Cerebellum (tissue), 4 donors: ENCODE measurements at places on chromosomes 2 and 18.
A peak's percentile ranks its signal among the peaks of the same experiment; 100 is the strongest.

DNA sequence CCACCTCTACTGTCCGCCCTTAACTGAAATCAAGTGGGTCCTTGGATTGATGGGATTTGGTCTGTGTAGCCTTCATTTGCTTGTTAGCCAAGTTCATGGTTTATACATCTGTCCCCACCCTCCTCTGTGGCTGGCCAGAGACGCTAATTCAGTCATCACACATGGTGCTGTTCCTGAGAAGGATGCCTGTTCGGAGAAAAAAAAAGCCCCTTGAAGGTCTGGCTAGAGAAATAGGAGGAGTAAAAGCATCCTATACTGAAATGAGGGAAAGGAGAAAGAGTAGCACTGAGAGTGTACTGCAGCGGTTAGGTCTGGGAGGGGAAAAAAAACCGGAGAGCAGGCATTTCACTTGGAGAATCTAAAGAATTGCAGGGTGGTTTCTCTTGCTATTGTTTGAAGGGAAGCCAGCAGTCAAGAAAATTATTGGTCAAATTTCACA is 180.6 kb upstream of the EPAS1 start:
- no peak for DNase-seq

GRCh38 chr2:194495046-194495445 is 1162.0 kb upstream of the SLC39A10 start:
- no peak for DNase-seq

GRCh38 chr18:68455229-68455603 is 259.7 kb downstream of the TMX3 start:
- DNase-seq, result no peak

DNA sequence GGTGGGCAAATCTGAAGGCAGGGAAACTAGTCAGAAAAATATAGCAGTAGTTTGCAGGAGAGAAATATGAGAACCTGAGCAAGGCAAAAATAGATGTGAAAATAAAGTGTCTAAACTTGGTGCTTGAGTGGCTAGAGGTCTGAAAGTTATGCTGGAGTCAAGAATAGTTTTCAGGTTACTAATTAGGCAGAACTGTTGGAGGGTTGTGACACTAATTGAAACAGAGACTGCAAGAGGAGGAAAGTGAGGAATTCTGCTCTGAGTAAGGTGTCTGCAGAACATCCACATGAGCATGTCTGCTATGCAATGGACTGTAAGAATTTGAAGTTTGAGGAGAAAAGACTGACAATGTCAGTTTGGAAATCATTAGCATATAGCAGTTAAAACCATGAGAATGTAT is 444.0 kb upstream of the LRRTM1 start:
- no peak for DNase-seq

GRCh38 chr18:74190086-74190485 is 41.8 kb downstream of the TIMM21 start:
- no peak for DNase-seq

GRCh38 chr2:66134138-66134701 is 300.7 kb upstream of the MEIS1 start:
- no peak for DNase-seq

DNA sequence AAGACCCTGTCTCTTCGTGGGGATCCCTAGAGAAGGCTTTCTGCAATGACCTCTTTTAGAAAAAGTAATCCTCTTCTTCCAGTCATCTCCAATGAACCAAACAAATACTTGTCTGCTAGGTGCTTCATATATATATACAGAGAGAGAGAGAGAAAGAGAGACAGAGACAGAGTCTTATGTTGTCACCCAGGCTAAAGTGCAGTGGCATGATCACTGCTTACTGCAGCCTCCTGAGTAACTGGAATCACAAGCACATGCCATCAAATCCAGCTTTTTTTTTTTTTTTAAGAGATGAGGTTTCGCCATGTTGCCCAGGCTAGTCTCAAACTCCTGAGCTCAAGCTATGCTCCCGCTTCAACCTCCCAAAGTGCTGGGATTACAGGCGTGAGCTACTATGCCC is 18.6 kb upstream of the PKDCC start:
- no peak for DNase-seq

DNA sequence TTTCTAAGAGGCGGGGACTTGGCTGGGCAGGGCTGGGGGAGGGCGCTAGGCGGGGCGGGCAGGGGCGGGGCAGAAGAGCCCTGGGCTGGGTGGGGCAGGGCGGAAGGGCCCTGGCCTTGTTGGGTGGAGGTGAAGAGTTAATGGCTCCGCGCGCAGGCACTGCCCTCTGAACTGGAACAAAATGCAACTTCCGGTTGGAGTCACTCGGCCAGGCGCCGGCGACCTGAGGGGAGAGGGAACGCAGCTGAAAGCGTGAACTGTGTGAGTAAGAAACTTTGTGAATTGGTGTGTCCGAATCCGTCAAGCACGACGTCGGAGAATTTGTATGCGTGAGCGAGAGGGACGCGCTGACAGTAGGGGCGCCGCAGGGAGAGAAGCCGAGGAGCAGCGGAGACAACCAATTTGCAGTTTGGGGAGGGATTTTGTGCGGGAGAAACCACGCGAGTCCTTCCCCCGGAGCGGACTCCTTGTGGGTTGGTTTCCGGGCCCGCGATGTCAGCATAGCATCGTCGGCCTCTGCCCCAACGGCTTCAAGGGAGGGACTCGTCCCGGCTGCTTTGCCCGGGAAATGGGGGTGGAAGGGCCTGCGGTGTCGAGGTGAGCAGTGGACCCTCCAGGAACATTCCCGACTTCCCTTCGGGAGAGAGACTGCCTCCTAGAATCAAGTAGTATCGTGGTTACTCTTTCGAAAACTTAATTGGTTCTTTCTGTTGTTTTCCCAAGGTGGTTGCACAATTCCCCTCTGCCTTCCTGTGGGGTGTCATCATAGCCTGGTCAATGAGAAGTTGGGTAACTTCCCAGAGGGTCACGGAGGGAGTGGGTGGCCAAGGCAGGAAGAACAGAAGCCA is at the start of gene TANK:
TANK (plus strand) TSS at position 203 of the 848 bp plus-strand sequence. CDS start 19,235 bp downstream, outside the sequence.
- peak; percentile 92 for DNase-seq

GRCh38 chr2:238240757-238241711 is 1.2 kb upstream of the HES6 start:
- DNase-seq, result peak; percentile 78

- peak; percentile 50 for DNase-seq
Observed at GRCh38 chr2:235957251-235957650, 210.9 kb downstream of the GBX2 start.

DNA sequence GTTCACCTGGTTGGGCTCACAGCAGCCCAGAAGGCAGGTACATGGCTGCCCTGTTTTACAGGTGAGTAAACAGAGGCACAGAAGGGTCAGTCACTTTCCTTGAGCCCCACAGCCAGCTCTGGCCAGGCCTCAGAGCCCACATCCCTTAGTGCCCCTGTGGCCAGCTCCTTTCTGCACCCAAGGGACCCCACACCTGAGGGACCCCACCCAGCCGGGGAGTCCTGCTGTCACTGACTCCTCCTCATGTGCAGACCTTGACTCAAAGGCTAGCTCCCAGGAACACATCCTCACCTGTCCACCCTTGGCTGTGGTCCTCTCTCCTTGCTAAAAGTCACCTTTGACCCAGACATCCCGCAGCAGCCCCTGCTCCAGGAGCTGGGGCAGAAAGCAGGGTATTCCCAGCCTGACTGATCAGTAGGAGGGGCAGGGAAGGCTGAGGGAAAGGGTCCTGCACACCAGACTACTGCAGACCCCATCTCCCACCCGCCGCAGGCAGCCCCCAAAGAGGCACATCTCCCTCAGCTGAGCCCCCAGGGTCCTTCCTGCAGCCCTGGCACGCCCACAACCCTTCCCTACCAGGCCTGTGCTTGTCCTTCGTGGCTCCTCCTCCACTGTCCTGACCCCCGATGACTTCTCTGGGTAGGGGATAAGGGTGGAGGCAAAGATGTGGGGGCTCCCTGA is 9.8 kb upstream of the ARHGEF4 start:
- no peak for DNase-seq

GRCh38 chr2:99961196-99961913 is 181.0 kb downstream of the AFF3 start:
- no peak for DNase-seq

DNA sequence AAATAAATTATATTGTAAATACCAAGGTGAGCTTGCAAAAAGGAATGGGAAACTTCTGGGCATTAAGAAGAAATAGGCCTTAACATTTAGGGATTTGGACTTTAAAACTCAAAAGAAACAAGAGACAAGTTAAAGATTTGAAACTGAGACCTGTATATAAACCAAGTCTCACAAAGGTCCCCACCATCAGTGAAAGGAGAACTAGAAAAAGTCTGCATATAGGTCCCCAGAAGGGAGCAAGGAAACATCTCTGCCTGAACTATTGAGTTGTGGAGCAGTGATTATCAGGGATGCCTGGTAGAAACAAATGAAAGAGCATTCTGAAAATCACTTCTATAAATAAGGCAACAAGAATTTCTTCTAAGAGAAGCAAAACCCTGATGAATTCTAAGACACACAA is 30.5 kb upstream of the ITGAV start:
- DNase-seq, result no peak

GRCh38 chr2:57701391-57701791 is 345.2 kb upstream of the VRK2 start:
- no peak for DNase-seq

GRCh38 chr2:106885971-106886915 is at the start of gene ST6GAL2:
TSS of gene ST6GAL2 (minus strand) at chr2:106886167. CDS start at chr2:106843977, 42,190 bp downstream.
- DNase-seq, result no peak

DNA sequence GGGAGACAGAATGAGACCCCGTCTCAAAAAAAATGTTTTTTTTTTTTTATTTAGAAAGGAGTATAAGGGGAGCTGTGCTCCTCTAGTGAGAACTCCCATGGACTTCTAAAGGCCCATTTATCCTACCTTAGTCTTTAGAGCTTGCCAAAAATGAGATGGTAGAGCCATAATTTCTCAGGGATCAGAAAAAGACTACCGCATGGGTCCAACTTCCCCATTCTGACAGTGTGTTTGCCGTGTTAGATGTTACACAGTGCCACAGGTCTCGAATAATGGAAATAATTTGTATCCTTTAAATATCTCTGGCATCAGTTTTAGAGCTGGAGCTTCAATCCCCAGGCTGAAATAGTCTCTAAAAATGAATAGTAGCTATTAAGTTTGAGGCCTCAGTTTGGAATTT is 6.0 kb upstream of the SLC39A10 start:
- no peak for DNase-seq

GRCh38 chr2:207867056-207867455 is 97.3 kb upstream of the FZD5 start:
- no peak for DNase-seq

DNA sequence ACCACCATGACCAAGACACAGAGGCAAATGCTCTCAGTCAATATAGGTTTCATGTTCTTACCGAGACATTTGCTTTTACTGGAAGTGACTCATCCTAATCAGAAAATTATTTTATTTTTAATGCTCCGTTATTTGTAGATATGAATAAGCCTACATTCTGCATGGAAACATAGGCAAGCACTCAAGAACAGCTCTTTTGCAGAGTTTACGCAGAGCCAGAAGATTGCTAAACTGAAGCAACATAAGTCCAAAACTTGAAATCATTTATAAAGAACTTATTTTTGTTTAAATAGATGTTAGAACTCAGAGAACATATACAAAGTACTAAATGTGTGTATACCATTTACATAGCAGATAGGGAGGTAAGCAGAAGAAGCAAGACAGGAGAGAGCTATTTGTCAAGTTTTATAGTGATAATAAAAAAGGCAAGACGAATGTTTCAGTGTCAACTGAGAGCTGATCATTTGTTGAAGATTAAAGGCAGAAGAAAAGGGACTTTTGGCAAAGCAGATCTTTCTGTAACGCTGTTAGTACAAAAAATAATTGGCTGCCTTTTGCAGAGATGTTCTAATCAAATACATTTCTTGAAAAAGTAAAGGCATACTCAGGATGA is 12.4 kb upstream of the PPP1R1C start:
- DNase-seq, result no peak

GRCh38 chr2:235021752-235022151 is 69.9 kb downstream of the SH3BP4 start:
- DNase-seq, result no peak

GRCh38 chr2:95073856-95074662 is 47.5 kb downstream of the MRPS5 start:
- no peak for DNase-seq

DNA sequence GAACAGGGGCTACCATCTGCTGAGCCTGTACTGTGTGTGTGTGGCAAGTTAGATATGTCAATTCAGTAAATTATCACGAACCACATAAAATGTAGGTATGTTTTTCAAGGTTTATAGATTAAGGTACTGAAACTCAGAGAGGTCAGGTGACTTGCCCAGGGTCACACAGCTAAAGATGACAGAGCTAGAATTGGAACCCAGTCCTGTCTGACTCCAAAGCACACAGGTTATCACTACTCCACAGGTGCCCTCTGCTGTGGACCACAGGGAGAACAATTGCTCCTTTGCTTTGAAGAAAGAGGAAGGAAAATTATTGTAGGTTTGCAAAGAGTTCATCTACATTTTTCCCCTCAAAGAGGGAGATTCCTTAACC is 229.7 kb upstream of the AGAP1 start:
- no peak for DNase-seq

DNA sequence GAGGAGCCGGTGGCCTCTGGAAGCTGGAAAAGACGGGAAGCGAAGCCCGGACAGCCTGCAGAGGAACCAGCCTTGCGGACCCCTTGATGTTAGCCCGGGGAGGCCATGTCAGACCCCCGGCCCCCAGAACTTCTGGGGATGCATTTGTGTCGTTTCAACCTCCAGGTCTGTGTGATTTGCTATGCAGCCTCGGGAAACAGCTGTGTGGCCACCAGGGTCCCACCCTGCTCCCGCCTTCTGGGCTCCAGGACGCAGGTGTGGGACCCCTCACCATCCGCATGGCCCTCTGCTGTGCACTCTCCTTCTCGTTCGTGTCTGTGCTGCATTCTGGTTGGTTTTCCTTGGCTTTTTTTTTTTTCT is 13.3 kb downstream of the NEU4 start:
- no peak for DNase-seq

DNA sequence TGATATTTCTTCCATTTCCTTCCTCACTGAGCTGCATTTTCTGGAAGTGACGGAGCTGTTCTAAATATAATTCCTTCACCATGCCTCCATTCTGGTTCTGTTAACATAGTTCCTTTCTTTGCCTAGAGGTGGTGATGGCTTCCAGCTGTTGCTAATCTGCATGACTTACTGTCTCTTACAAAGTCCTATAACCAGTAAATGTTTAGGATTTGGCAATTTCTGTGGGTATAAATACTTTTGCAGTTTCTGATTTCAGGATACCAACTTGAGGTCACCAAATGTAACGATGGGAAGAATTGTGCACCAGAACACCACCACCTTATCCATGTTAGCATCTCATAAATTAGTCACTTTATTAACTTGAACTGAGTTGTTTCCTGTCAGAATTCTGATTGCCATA is 101.7 kb upstream of the FN1 start:
- DNase-seq, result no peak

- DNase-seq, result no peak
Observed at GRCh38 chr2:173229086-173229485, 125.6 kb upstream of the CDCA7 start.
